ENCODE measurements at places on chromosomes 5 and 9.

DNA sequence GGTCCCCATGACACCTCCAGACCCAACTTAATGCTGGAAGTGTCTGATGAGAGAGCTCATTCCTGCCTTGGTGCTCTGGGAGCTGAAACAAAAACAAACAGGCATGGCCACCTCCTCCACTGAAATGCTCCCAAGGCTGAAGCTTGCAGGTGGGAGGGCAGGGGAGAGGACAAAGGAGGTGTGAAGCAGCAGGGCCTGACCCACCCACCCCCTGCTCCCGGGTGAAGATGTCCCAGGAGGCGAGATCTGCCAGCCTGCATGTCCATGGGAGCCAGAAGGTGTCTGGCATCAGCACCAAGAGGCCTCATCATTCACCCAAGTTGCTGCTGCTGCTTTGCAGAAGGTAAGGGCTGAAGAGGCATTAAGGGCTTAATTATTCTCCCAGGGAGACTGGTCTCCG, 4.2 kb upstream of the CCIN start:
- DNase-seq = no peak

GRCh38 chr9:125409637-125410521, 148.3 kb downstream of the GAPVD1 start:
- no peak for DNase-seq

DNA sequence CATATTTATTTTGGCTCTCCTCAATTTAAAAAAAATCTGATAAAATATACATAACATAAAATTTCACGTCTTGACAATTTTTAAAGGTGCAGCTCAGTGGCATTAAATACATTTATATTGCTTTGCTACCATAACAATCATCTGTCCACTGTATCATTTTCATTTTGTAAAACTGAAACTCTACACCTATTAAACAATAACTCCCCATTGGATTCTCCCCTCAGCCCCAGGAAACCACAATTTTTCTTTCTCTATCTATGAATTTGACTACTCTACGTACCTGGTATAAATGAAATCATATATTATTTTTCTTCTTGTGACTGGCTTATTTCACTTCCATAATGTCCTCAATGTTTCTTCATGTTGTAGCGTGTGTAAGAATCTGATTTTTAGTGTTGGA, 563.5 kb downstream of the PRR16 start:
- no peak for DNase-seq

DNA sequence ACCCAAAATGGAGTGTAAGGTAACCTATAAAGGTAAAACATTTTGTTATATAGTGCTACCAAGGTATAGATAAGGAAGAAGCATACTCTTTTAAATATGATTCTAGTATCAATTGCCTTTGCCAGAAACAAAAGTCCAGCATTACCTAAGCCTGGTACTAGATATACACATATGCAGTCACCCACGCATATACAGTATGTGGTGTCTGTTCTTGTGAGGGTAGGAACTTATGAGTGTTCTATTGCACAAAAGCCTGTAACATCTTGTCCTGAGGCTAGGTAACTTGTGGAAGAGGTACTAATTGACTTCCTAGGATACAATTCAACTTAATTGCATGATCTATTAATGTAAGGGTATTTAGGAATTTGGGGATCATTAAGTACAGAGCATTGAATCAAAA, 31.3 kb upstream of the IFNE start:
- DNase-seq = no peak

DNA sequence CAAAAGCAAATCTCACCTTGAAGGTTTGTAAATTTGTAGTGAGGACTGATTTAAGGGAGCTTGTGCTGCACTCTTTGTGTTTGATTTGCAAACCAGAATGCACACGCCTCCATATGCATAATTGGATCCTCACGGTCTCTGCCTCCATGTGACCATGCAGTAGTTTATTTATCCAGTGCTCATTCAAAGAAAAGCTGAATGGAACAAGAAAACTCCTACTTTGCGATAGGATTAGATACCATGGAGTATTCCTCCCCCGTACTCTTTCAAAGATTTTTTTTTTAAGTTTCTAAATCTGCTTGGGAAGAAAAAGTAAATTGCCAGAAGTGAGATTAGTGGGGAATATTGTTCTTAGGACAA, 290.4 kb upstream of the TUT7 start:
- no peak for DNase-seq

DNA sequence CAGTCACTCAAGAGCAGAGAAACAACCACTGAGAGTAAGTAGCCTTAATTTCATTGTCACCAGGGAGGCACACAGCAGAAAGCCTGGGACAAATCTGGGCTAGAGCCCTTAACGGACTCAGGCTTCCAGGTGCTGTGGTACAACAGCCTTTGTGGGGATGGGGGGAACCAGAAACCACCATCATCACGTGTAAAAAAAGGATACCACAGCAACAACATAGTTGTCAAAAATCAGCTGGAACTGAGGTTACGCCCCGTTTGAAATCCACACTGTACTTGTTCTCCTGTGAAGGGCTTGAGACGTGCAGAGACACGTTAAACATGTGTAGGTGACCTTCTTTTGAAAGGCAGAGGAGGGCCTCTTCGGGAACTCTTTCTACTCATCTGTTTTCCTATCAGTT, 16.6 kb upstream of the PLPP1 start:
- no peak for DNase-seq

GRCh38 chr5:156513123-156513815, 186.3 kb downstream of the SGCD start:
- DNase-seq = no peak

- DNase-seq = no peak
Observed at GRCh38 chr5:112329419-112330090, 89.5 kb downstream of the EPB41L4A start.

DNA sequence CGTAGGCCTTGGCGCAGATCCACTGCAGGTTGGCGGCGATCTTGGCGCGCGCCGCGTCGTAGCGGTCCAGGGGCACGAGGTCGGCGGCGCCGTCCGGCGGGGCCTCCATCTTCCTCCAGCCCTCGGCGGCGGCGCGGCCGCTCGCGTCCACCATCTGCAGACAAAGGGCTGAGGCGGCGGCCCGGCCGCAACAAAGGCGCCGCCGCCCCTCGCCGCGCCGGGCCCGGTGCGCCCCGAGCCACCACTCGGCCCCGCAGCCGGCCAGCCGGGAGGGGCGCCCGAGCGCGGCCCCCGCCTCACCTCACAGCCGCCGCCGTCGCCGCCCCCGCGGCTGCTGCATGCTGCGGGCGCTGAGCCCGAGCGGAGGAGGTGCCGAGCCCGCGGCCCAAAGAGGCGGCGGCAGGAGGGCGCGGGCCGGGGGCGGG, 328 bp downstream of the CAMSAP1 start:
- no peak for DNase-seq

GRCh38 chr9:26502311-26502710, 390.3 kb downstream of the CAAP1 start:
- DNase-seq = no peak

DNA sequence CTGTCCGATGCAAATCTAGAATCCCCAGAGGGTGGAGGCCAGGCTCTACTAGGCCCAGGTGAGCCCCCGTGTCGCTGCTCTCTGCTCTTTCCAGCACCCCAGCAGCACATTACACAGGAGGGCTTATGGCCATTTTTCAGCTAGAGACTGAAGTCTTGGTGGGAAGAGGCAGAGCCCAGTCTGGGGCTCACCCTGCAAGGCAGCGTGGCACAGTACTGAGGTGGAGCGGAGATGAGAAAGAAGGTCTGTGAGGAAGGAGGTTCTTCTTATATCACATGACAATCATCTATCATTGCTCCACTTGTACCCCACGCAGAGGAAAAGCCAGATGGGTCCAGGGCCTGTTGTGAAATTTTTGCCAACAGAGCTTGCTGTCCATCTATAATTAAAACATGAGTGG, 10.0 kb upstream of the KIF12 start:
- DNase-seq = no peak

- no peak for DNase-seq
Observed at GRCh38 chr5:157532022-157532421, 43.6 kb downstream of the ADAM19 start.

- DNase-seq = no peak
Observed at GRCh38 chr5:111061618-111062017, 9.9 kb upstream of the TSLP start.

DNA sequence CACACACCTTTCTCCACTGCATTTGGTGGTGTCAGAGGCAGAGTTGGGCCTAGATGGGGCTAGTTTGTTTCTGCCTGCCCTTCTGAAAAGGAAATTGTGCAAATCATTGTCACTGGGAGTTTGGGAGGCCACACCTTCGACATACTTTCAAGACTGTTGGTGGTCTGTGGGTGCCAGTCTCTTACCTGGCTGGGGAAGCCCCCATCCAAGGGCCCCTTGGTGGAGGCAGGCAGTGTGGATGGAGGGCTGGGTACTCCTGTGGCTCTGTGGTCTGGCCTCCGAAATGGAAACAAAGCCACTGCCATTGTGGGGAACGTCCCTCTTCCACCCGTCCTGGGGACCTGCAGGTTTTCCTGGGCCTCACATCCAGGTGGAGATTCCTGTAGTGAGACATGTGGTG, 10.9 kb upstream of the PHYHD1 start:
- DNase-seq = no peak

DNA sequence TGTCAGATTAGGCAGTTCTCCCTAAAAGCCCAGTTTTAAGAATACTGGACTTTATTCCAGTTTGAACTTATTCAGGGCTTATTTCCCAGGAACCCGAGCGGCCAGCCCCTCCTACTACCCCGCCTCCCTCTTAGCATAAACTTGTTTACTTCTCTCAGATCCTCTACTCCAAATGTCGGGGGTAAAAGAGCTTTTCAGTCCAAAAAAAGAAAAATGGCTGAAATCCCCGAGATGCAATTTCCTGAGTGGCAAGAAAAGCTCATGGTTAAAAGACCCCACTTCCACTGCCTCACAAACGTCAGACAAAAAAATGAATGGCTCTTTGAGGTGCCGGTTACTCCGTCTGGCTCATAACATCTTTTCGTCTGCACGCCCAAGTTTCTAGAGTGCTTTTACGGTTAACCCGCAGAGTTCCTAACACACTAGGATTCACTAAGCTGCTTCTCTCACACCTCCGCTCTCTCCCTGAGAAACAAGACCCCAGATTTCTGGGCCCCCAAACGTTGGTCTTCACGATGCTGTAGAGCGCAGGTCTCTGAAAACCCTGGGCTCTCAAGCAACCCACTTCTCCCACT, 402 bp downstream of the BRD8 start:
- no peak for DNase-seq

GRCh38 chr5:6747103-6747502, 33.9 kb downstream of the TENT4A start:
- no peak for DNase-seq

DNA sequence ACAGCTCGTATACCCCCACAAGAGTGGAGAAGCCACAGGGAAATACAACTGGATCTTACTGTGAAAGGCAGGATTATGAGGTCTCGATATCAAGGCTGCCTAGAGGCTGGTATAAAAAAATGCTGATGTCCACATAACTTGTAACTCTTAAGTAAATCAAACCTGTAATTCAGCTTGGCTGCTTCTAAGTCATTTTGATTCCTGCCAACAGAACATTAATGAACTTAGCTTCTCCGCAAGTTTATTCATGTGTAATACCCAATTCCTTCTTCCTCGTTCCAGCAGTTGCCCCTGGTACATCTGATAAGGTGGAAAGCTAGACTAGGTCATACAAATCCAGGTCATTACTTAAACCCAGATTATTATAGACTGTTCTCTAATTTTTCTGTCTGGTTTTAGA, 16.4 kb upstream of the SMIM15 start:
- no peak for DNase-seq

DNA sequence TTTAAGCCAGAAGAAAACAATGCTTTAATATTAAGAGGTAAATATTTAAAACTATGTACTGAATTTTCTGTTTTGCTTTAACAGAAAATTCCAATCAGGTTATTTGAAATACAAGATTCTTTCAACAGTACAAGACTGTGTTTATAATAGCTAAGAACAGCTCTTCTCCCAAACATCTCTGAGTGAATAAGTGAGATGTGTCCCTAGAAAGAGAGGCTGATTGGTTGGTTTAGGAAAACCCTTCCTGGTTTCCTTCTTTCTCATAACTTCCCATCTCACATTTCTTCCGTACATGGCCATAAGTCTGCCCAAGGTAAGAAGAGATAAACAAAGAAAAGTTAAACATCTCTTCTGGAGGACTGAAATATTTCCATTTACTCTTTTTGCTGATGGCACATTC, 145.9 kb downstream of the FANCC start:
- no peak for DNase-seq

DNA sequence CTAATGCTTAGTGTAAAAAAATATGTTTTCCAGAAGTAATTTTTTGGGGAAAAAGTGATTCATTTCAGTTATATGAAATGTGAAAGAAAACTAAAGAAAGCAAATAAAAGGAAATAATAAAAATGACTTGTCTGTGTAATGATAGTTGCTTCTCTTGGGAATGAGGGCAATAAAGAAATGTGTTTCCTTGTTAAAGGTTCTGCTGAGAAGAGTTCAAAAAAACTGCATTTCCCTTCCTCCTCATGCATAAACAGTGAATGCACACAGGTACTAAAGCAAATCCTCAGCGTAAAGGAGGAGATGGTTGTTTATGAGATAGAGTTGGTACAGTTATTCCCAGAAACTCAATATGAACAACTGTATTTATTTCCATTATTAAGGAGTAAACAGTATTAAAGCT, 307.6 kb downstream of the GLIS3 start:
- DNase-seq = no peak

DNA sequence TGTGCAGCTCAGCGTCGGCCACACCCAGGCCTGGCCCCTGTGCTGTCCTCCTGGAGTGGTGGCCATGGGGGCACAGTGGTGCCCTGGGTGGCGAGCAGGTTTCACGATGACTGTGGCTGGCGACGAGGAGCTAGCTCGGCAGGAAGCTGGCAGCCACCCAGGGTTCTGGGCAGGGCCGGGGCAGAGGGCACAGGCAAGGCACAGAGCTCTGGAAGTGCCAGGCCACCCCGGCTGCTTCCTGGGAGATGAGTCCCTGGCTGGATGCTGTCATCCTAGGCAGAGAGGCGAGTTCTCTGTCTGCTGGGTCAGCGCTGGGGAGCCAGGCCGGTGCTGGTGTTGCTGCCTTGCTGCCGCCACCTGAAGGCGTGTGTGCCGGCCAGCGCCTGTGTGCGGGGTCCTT, 51.7 kb downstream of the RXRA start:
- no peak for DNase-seq

DNA sequence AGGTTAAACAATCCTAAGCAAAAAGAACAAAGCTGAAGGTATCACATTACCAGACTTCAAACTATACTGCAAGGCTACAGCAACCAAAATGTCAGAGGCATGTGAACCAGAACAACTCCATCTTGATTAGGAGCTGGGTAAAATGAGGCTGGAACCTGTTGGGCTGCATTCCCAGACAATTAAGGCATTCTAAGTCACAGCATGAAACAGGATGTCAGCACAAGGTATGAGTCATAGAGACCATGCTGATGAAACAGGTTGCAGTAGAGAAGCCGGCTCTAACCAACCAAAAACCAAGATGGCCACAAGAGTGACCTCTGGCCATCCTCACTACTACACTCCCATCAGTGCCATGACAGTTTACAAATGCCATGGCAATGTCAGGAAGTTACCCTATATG, 252.0 kb downstream of the RASEF start:
- DNase-seq = no peak

- DNase-seq = no peak
Observed at GRCh38 chr5:68148096-68148495, 67.5 kb upstream of the PIK3R1 start.
